ENCODE measurements at places on chromosomes 7 and 10. TPM values are rescaled to one million over a fixed set of nuclear protein-coding genes. Genes with fewer than 3 reads are reported as not detected.

GRCh38 chr10:26438534-26439341 lies 597 bp downstream of the APBB1IP start:
- H3K4me3 ChIP-seq = peak overlapping the region; percentile 50
- DNase-seq = peak; percentile 42
- no peak overlapping the region for H3K27ac ChIP-seq
- no peaks in the 10 kb centered on the region for H3K36me3 ChIP-seq
- H3K27me3 ChIP-seq = peaks cover 2% of the 10 kb centered on the region

The AQP1 gene
- total RNA-seq = not detected

The ZNF853 gene
- 9.3 TPM for total RNA-seq

The GARIN1A gene
- total RNA-seq = 0.50 TPM

- peaks cover 5% of the 10 kb centered on the region for H3K4me1 ChIP-seq
- H3K4me3 ChIP-seq = no peak overlapping the region
- DNase-seq = no peak
- H3K27me3 ChIP-seq = no peaks in the 10 kb centered on the region
These were observed 45.7 kb downstream of the PRPF18 start for GRCh38 chr10:13632440-13632839.

The PUS7 gene
- total RNA-seq = 54.3 TPM

The ITGB8 gene
- 7.1 TPM for total RNA-seq

GRCh38 chr10:50846753-50847152 lies 38.7 kb downstream of the A1CF start:
- H3K27me3 ChIP-seq = no peaks in the 10 kb centered on the region
- H3K36me3 ChIP-seq = no peaks in the 10 kb centered on the region

DNA sequence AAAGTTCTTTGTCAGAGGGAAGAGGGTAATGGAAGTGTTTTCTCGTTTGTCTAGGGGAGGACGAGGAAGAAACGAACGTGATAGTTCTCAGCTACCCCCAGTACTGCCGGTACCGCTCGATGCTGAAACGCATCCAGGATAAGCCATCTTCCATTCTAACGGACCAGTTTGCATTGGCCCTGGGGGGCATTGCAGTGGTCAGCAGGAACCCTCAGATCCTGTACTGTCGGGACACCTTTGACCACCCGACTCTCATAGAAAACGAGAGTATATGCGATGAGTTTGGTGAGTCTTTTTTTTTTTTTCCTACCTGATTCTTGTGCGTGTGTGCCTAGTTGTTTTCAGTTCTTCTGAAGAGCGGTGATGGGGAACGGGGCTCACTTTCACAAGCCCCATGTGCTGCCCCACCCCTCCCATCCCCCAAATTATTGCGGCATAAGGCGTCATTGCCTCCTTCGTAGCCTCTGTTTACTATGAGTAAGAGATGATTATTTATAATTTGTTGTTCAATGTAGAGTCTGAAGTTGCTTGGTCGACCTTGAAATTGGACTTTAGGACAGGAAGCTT lies 98.6 kb downstream of the ARID5B start:
- no peaks in the 10 kb centered on the region for H3K36me3 ChIP-seq
- no peak overlapping the region for H3K4me3 ChIP-seq
- no peak overlapping the region for H3K27ac ChIP-seq
- H3K4me1 ChIP-seq = no peaks in the 10 kb centered on the region
- no peak for DNase-seq
- H3K27me3 ChIP-seq = no peaks in the 10 kb centered on the region

- H3K36me3 ChIP-seq = no peaks in the 10 kb centered on the region
- no peaks in the 10 kb centered on the region for H3K27me3 ChIP-seq
- H3K4me1 ChIP-seq = no peaks in the 10 kb centered on the region
- no peak overlapping the region for H3K4me3 ChIP-seq
- no peak overlapping the region for H3K27ac ChIP-seq
- DNase-seq = no peak
These were observed 59.2 kb downstream of the C10orf90 start for GRCh38 chr10:126611303-126611702.

The PTPN20 gene
- not detected for total RNA-seq

GRCh38 chr7:141992156-141992555 lies 3.5 kb upstream of the MGAM start:
- no peaks in the 10 kb centered on the region for H3K36me3 ChIP-seq
- no peaks in the 10 kb centered on the region for H3K27me3 ChIP-seq
- DNase-seq = no peak
- no peak overlapping the region for H3K4me3 ChIP-seq
- H3K4me1 ChIP-seq = no peaks in the 10 kb centered on the region
- no peak overlapping the region for H3K27ac ChIP-seq

GRCh38 chr7:157022681-157023588 lies 12.5 kb upstream of the MNX1 start:
- H3K27ac ChIP-seq = no peak overlapping the region
- H3K27me3 ChIP-seq = peaks cover 77% of the 10 kb centered on the region
- DNase-seq = peak; percentile 60
- 0 out of 2 replicates have a peak, but pooled peaks cover 2% of the 10 kb centered on the region for H3K4me1 ChIP-seq
- H3K36me3 ChIP-seq = no peaks in the 10 kb centered on the region
- no peak overlapping the region for H3K4me3 ChIP-seq

- H3K36me3 ChIP-seq = no peaks in the 10 kb centered on the region
- H3K27ac ChIP-seq = no peak overlapping the region
- no peaks in the 10 kb centered on the region for H3K27me3 ChIP-seq
- H3K4me3 ChIP-seq = no peak overlapping the region
- no peak for DNase-seq
- H3K4me1 ChIP-seq = no peaks in the 10 kb centered on the region
These were observed 40.0 kb upstream of the INSIG1 start for GRCh38 chr7:155257482-155258225.

Measured in H9 (cell line).